ENCODE measurements at places on chromosomes 2 and 18.

- H3K27me3 ChIP-seq: no peaks in the 10 kb centered on the region
- H3K27ac ChIP-seq: no peak overlapping the region
- no peak for DNase-seq
- no peak overlapping the region for H3K4me3 ChIP-seq
- peaks cover 16% of the 10 kb centered on the region for H3K4me1 ChIP-seq
Observed at GRCh38 chr2:159936471-159936870, 125.9 kb downstream of the PLA2R1 start.

GRCh38 chr18:65942854-65943253 lies 192.0 kb downstream of the CDH7 start:
- H3K27ac ChIP-seq: no peak overlapping the region
- H3K4me1 ChIP-seq: no peaks in the 10 kb centered on the region
- DNase-seq: no peak
- H3K36me3 ChIP-seq: no peaks in the 10 kb centered on the region

DNA sequence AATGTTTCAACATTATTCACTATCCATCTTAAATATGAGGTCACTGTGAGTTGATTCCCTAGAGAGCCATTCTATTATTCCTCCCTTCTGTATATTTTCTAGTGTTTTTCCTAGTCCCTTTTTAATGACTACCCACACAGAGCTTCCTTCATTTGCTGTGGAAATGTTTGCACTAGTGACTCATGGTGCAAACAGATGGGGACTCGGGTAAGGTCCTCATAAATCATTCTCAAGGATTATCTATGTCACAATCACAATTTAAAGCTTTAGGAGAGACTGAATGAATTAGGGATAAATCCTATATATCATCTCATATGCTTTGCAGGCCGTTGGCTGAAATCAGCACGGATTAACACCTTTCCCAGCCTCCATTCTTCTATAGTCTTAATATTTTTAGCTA lies 159.6 kb downstream of the DCC start:
- H3K4me1 ChIP-seq: no peaks in the 10 kb centered on the region
- no peaks in the 10 kb centered on the region for H3K27me3 ChIP-seq
- no peak overlapping the region for H3K4me3 ChIP-seq
- no peak for DNase-seq

- H3K4me1 ChIP-seq: no peaks in the 10 kb centered on the region
- no peak overlapping the region for H3K4me3 ChIP-seq
- no peak for DNase-seq
- H3K36me3 ChIP-seq: no peaks in the 10 kb centered on the region
Observed at GRCh38 chr18:56984731-56985130, 162.2 kb upstream of the BOD1L2 start.

GRCh38 chr2:47070920-47071824 lies 83.9 kb downstream of the STPG4 start:
- peak overlapping the region; percentile 94 for H3K27ac ChIP-seq
- H3K36me3 ChIP-seq: no peaks in the 10 kb centered on the region
- no peak for DNase-seq
- H3K27me3 ChIP-seq: no peaks in the 10 kb centered on the region
- H3K4me1 ChIP-seq: peaks cover 87% of the 10 kb centered on the region

- H3K27ac ChIP-seq: no peak overlapping the region
- no peak overlapping the region for H3K4me3 ChIP-seq
- peaks cover 20% of the 10 kb centered on the region for H3K36me3 ChIP-seq
- H3K4me1 ChIP-seq: no peaks in the 10 kb centered on the region
- no peak for DNase-seq
- no peaks in the 10 kb centered on the region for H3K27me3 ChIP-seq
Observed at GRCh38 chr2:131044757-131045150, 48.5 kb downstream of the FAM168B start.

All from esophagus squamous epithelium (tissue), 5 donors.